Fibroblast of pulmonary artery (primary cell): ENCODE measurements at places on chromosomes 11 and 22.

GRCh38 chr22:17161991-17162390 lies 2.9 kb upstream of the HDHD5 start:
- DNase-seq, result no peak

DNA sequence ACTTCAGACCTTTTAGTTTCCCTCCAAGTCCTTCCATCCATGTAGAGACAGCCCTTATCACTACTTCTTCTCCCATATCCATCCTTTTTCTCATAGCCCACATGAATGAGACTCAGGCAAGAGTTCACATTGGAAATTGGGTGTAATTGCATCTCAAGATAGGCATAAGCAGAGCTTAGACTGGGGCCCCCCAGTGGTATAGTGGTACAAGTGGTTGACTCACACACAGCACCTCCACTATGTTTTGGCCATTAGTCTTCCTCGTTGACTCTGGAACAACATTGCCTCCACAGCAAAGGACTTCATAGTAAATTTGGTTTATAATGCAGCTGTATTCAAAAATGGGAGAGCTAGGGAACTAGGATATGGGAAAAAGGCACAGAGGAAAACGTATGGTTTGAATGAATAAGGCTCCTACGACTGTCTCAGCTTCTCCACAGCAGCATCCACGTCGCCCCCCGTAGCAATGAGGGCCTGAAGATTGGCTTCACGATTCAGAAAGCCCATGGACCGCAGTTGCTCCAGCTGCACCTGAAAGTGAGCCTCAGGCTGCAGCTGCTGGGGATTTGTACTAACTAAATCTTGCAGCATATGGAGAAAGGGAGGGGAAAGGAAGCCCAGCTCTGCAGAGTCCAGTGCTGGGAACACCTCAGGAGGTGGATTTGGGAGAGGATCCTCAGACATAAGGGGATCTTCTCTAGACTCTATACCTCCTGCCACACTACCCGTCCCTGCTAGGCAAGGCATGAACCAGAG lies 2.4 kb downstream of the UBQLN3 start:
- DNase-seq, result no peak

DNA sequence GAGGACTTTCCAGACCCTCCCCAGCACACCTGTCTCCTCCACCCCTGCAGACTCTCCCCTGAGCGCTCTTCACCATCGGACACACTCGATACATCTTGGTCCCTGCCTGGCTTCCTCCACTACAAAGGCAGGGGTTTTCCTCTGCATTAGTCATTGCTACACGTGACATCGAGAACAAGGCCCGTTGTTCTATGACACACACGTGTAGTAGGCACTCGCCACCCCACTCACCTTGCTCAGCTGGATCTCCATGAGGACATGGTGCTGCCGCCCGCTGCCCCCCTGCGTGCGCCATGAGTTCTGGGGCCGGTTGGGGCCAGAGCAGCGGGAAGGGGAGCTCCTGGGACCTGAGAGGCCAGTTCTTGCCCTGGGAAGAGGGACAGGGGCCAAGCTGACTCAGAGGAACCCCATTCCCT lies 16.7 kb downstream of the ATG2A start:
- DNase-seq, result no peak

GRCh38 chr11:20808328-20808727 lies 138.9 kb downstream of the NELL1 start:
- no peak for DNase-seq

DNA sequence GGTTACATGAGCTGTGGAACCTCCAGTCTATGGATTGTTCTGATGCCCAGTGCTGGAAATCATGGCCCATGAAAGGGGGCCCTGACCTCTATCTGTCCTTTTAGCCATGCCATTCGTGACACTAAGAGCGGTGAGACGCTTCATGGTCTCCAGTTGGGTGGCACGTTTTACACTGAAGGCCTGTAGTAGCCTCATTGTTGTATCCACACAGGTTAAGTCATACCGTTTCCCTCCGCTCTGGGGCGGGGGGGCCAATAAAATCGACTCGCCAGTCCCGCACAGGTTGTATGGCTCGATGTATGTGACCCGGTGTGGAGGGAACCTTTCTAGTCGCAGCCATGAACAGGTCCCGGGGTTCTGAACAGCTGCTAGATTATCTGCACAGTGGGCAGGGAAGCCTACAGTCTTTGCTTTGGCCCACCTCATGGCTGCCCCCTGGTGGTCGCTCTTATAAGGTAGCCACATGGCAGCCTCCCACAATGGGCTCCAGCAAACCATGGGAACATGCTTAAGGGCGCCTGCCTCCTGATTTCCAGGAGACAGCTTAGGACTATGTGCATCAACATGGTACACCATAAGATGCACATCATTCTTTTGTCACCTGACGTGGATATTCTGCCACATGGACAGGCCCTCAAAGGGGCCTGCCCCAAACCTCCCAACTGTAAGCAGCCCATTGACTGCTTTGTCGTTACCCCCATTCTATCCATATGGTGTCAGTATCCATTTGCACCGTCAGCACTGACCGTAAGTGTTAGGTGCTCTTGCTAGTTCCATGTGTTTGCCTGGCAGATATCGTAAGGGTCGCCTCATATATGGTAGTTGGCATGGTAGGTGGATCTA lies 19.7 kb upstream of the APOL3 start:
- peak; percentile 80 for DNase-seq

- DNase-seq, result no peak
Measured at GRCh38 chr11:72425053-72425980, 9.0 kb downstream of the CLPB start.

GRCh38 chr22:36386351-36386899 lies 1.3 kb downstream of the MYH9 start:
- no peak for DNase-seq

DNA sequence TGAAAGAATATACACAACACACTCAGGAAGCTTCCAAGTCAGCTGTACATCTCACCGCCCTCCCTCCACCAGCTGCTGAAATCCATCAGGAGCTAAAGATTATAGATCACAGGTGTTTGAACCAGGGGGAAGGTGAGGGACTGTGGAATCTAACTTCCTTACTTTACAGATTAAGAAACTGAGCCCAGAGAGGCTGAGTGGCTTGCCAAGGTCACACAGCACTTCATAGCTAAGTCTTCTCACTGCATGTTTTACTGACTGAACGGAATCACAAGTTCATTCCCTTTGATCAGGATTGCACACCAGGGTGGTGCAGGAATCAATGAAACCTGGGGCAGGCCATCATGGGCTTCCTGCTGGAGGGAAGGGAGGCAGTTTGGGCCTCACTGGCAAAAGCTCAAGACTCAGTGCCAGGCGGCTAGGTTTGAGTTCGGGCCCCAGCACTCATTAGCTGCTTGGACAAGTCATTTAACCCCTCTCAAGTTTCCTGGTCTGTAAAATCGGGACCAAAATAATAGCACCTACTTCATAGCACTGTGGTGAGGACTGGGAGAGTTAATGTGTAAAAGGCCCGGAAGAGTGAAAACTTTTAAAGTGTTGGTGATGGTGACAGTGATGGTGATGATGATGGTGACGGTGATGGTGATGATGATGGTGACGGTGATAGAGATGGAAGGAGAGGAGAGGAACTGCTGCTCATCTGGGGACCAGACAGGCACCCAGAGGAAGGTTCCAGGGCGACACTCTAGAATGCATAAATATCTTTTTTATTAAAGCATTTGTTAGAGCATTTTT lies 8.2 kb downstream of the CD5 start:
- no peak for DNase-seq
